ENCODE measurements at places on chromosomes 4 and X.

GRCh38 chrX:106901781-106902219, 1.3 kb downstream of the RIPPLY1 start:
- DNase-seq, result no peak

GRCh38 chrX:152958047-152958446, 35.9 kb downstream of the PNMA5 start:
- peak; percentile 22 for DNase-seq

DNA sequence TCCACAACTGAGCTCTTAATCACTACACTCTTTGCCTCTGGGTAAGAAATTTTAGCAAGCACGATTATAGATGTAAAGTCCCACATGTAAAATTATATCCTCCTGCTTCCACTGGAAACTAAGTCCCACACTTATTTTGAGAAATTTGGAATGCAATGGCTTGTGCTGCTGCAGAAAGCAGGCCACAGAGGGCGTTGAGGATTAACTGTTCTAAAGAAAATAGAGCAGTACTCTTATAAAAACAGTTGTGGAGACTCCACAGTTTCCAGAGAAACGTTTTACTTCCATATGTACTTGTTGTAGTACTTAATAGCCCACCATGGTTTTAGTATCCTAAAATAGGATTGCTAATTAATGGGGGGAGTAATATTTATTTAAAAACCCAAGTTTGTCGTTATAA, 1.7 kb upstream of the CENPC start:
- no peak for DNase-seq

DNA sequence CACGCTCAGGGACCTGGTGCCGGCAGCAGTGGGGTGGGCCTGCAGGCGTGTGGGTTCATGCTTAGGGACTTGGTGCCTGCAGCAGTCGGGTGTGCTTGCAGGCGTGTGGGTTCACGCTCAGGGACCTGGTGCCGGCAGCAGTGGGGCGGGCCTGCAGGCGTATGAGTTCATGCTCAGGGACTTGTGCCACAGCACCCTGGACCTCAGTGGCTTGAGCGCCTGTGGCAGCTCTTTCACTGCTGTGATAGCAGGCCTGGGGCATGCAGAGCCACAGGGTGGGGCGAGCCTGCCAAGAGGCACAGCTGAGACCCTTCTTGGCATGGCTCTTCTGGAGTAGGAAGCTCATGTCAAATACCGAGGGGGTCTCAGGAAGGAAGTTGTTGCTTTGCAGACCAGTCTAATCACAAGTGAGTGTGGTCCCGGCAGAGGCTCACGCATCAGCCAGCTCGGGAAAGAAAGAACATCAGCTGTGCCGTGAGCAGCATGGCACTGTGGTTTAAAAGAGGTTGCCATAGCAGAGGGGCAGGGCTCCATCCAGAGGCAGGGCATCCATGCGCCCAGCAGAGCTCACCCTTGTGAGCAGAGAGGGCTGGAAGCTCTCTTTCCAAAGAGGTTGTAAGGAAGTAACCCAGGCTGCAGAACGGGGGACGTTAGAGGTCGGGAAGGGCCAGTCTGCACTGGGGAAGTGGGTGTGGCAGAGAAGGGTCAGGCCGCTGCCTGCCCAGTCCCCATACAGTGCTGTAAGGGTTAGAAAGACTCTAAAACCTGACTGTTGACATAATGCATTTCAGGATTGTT, 21.1 kb downstream of the PIGG start:
- DNase-seq, result no peak
